ENCODE measurements at places on chromosomes 5 and 9.
A peak's percentile ranks its signal among the peaks of the same experiment; 100 is the strongest.

GRCh38 chr9:130189840-130190239 lies 17.6 kb downstream of the NCS1 start:
- DNase-seq = peak; percentile 29

- no peak for DNase-seq
Measured at GRCh38 chr5:51148437-51148836, 234.8 kb upstream of the ISL1 start.

DNA sequence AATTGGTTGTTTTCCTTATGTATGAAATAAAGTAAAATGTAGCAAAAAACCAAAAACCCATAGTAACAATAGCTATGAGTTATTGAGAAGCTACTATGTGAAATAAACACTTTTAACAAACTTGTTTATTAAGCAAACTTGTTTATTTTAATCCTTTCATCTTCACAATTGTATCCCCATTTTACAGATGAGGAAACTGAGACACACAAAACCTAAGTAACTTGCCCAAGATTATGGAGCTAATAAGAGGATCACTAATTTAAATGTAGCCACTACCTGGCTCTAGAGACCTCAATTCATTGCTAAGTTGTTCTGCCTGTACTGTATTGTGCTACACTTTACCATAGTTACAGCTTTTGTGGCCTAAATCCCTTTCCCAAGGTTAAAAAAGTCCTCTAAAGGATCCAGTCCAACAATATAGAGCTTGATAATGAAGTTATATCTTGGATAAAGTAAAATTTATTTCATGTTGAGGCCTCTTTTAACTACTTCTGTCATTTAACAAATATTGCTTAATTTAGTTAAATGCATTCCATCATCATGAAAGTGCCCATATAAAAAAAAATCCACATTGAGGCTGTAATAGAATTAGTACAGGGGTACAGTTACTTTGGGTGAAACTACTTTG lies 22.1 kb downstream of the HOMER1 start:
- DNase-seq = no peak

DNA sequence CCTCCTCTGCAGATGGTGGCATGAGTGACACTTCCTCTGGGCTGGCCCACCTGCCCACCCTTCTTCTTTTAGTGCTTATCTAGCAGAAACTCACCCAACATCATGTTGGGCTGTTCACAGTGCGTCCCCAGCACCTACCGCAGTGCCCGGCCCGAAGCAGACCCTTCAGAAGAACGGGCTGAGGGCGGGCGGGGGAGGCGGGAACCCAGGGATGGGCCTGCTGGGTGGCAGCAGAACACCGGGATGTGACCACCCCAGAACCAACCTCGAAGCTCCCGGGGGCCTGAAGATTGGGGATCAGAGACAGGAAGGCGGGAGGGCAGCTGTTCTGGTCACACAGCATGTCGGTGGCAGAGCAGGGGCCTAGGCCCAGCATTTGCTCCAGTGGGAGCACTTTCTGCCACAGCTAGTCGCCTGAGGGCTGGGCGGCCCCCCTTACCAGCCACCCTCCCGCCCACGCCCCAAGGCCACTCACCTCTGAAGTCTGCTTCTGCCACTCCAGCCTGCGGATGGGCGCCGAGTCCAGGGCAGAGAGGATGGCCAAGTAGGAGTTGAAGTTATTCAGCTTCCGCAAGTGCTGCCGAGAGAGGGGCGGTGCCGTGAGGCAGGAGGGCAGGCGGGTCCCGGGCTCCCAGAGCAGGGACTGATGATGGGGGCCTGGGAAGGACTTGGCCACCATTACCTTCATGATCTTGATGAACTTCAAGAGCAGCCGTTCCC lies 38.7 kb downstream of the PRRT1B start:
- DNase-seq = no peak

- DNase-seq = no peak
Measured at GRCh38 chr5:80406980-80407734, 707 bp upstream of the ZFYVE16 start.

DNA sequence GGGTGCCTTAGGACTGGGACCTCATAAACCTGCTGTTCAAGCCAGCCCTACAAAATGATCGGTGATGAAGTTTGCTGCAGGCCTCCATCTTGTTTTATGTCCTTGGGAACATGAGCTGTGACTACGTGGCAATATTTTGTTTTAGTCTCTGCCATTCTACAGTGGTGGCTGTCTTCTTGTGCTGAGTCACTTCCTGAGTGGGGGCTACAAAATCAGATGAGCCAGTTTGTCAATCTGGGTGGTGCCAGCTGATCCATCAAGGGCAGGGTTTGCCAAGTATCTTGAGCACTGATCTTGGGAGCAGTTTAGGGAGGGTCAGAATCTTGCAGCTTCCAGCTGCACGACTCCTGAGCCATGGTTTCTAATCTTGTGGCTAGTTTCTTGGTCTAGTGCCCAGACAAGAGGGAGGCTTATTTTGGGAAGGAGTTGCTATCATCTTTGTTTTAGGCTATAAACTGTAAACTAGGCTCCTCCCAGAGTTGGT lies 94.7 kb downstream of the YTHDC2 start:
- no peak for DNase-seq
